T-helper 17 cell (primary cell): ENCODE measurements at places on chromosomes 6 and 20. TPM values are rescaled to one million over a fixed set of nuclear protein-coding genes. Genes with fewer than 3 reads are reported as not detected.
A peak's percentile ranks its signal among the peaks of the same experiment; 100 is the strongest.

Gene MOG
- not detected for total RNA-seq

Gene SHLD1
- 9.4 TPM for total RNA-seq

GRCh38 chr6:104973404-104973803 is 16.5 kb downstream of the LIN28B start:
- H3K27me3 ChIP-seq, result peaks cover 8% of the 10 kb centered on the region
- no peaks in the 10 kb centered on the region for H3K36me3 ChIP-seq
- DNase-seq, result no peak
- H3K27ac ChIP-seq, result no peak overlapping the region
- H3K4me3 ChIP-seq, result no peak overlapping the region
- H3K4me1 ChIP-seq, result no peaks in the 10 kb centered on the region

DNA sequence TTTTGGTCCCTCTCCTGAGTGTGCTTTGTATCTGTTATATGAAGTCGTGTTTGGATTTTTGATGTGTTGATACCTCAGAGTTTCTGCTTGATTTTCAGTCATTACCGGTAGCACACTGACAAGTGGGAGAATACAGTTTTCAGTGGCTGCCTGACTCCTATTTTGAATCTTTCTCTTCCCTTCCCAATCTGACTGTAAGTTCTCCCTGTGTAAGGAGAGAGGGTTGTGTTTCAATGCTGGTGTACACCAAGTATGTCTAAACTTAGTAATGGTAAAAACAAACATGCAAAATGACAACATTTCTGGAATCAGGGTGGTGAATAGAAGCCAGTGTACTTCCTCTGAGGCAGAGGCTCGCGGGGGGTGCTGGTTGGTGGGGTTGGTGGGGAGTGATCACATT is 103.4 kb downstream of the HIVEP1 start:
- no peak overlapping the region for H3K27ac ChIP-seq
- peaks cover 9% of the 10 kb centered on the region for H3K36me3 ChIP-seq
- peaks cover 44% of the 10 kb centered on the region for H3K4me1 ChIP-seq
- peak overlapping the region; percentile 1 for H3K4me3 ChIP-seq

Gene SOX4
- total RNA-seq, result 0.97 TPM

GRCh38 chr6:38367231-38367630 is 272.5 kb downstream of the BTBD9 start:
- no peak for DNase-seq
- H3K36me3 ChIP-seq, result peaks cover 5% of the 10 kb centered on the region
- peaks cover 5% of the 10 kb centered on the region for H3K4me1 ChIP-seq
- no peak overlapping the region for H3K4me3 ChIP-seq
- no peak overlapping the region for H3K27ac ChIP-seq

Gene POM121L2
- not detected for total RNA-seq

Gene DCDC2
- 0.15 TPM for total RNA-seq

Gene OR2B2
- not detected for total RNA-seq

DNA sequence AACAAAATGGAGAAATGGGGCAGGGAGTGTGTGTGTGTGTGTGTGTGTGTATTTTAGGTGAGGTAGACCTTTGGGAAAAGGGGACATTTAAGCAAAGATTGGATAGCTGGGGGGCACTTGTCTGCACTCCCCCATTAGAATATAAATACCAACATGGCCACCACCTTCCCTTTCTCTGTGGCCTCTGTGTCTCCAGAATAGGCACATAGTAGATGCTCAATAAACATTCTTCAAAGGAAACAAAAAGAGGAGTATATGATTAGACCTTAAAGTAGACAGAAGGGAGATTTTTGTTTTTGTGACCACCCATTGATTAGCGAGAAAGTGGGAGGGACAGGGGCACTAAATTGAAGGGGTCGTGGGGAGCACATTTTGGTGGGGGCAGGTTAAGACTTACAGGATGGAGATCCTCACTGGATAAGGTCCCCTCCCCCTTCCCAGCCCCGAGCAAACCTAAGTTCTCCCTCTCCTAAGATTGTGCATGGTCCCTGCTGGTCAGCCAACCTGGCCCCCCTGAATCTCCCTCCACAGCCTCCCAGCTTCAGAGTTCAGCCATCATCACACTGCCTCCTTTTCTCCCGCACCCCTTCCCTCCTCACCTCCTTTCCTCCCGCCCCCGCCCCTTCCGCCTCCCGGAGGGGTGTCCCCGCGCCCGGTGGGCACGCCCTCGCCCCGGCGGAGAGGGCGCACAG is 514 bp upstream of the TSHZ2 start:
- H3K4me1 ChIP-seq, result peaks cover 24% of the 10 kb centered on the region
- peak overlapping the region; percentile 92 for H3K4me3 ChIP-seq
- peaks cover 35% of the 10 kb centered on the region for H3K27me3 ChIP-seq
- peak overlapping the region; percentile 92 for H3K27ac ChIP-seq
- DNase-seq, result no peak

Gene STMND1
- not detected for total RNA-seq

DNA sequence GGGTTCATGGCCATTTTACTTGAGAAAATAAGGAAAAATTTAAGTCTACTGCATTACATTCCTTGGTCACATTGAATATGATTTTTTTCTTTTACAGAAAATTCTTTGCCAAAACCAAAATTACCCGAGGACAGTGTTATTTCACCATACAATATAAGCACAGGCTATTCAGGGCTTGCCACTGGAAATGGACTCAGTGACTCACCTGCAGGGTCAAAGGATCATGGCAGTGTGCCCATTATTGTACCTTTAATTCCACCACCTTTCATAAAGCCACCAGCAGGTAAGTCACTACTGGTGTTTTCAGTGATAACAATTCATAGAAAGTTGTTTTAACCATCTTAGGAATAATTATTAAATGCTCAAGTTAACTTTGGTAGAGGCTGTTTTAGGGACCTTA is 16.2 kb downstream of the SOBP start:
- H3K27ac ChIP-seq, result no peak overlapping the region
- no peaks in the 10 kb centered on the region for H3K36me3 ChIP-seq
- no peak overlapping the region for H3K4me3 ChIP-seq

Gene OXT
- total RNA-seq, result 0.62 TPM

Gene CCR6
- total RNA-seq, result 60.5 TPM

- no peaks in the 10 kb centered on the region for H3K36me3 ChIP-seq
- no peak overlapping the region for H3K27ac ChIP-seq
- DNase-seq, result no peak
- peaks cover 13% of the 10 kb centered on the region for H3K27me3 ChIP-seq
- no peak overlapping the region for H3K4me3 ChIP-seq
Observed at GRCh38 chr20:9574181-9574580, 59.8 kb downstream of the LAMP5 start.

DNA sequence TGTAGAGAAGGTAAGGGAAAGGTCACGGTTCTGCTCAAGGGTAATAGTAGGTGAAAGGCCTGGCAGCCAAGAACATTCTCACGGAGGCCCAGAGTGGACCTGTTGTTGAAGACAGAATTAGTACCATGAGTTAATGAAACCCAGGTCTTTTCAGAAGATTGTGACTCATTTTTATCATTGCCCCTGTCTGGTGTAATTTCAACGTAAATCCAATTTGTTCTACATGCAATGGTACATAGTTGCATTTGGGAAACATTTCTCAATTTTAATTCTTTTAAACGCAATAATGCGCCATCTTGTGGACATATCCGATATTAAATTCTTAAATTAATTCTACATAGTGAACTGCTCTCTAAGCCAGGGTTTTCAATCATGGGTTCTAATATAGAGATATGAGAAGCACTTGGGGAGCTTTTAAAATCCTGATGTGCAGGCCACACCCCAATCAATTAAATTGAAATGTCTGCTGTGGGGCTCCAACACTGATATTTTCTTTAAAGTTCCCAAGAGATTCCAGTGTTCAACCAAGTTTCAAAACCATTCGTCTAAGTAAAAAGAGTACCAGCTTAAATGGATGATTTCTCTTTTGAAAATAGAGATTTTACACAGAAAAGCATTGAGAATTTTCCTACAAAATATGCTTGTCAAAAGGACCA is 257.4 kb downstream of the PLCB1 start:
- no peaks in the 10 kb centered on the region for H3K27me3 ChIP-seq
- H3K4me1 ChIP-seq, result peaks cover 13% of the 10 kb centered on the region
- no peak for DNase-seq
- no peak overlapping the region for H3K27ac ChIP-seq
- H3K4me3 ChIP-seq, result no peak overlapping the region
- no peaks in the 10 kb centered on the region for H3K36me3 ChIP-seq

DNA sequence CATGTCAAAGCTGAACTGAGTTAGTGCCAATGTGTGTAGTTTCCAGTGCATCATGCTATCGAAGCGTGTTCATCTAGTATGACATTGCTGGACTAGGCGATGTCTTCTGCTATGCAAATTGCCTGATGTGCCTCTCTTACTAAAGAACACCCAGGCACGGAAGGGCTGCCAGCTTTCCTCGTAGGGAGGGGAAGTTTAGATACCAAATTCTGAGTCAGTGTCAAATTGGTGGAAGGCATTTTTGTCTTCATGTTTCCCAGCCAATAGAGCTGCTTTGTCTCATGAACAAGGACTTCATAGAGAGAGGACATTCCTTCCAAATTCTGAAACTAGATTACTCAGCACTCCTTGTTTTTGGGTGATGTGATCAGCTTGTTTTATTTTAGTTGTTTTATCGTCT is 320.1 kb downstream of the BTBD3 start:
- no peak overlapping the region for H3K27ac ChIP-seq
- H3K4me3 ChIP-seq, result no peak overlapping the region
- no peak for DNase-seq
- H3K4me1 ChIP-seq, result no peaks in the 10 kb centered on the region
- no peaks in the 10 kb centered on the region for H3K27me3 ChIP-seq

DNA sequence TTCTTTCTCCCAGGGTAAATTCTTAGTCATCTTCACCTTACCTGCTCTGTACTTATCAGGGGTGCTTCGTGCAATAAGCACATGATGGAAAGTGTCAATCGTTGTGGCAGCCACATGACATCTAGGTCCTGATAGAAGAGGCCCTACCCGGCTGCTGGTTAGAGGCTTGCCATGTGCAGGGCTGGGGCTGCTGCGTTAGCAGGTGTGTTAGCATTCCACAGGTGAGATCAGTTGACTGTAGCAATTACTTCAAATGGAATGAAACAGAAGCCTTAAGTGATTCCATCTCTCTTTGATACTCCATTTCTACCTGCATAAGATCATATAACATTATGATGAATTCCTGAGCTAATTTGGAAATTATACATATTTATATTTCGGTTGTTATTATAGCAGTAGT is 127.0 kb downstream of the UST start:
- no peak overlapping the region for H3K4me3 ChIP-seq
- H3K36me3 ChIP-seq, result peaks cover 2% of the 10 kb centered on the region

DNA sequence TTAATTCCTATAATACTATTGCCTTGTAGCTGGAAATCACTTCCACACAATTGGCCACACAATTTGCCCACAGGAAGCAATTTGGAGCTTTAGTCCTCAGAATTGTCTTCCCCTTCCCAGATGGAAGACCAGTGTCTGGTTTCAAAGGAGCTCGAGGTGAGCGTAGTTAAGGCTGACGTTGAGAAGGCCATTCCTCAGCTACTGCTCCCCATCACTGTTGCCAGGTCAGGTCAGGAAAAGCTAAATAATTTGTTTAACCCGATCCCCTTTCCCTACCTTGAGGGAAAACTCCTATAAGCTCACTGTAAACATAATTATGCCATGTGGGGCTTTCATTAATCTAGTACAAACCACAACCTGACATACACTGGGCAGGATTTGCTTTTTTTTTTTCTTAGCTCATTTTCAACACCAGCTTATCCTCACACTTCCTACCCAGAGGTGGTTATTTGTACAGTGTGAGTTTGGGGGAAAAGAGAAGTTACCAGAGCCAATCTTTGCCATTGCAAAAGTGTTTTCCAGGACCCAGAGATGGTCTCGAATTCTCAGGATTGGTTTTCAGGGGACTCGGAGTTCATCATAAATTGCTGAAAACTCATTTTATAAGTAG is 242.7 kb downstream of the CLIC5 start:
- H3K4me1 ChIP-seq, result no peaks in the 10 kb centered on the region
- peaks cover 6% of the 10 kb centered on the region for H3K27me3 ChIP-seq
- DNase-seq, result no peak
- H3K27ac ChIP-seq, result no peak overlapping the region
- H3K4me3 ChIP-seq, result no peak overlapping the region
- no peaks in the 10 kb centered on the region for H3K36me3 ChIP-seq

- no peak for DNase-seq
- no peak overlapping the region for H3K4me3 ChIP-seq
- no peaks in the 10 kb centered on the region for H3K4me1 ChIP-seq
- H3K27ac ChIP-seq, result no peak overlapping the region
Observed at GRCh38 chr6:91442342-91442741, 855.5 kb upstream of the MAP3K7 start.

- no peak for DNase-seq
- H3K27ac ChIP-seq, result no peak overlapping the region
- H3K27me3 ChIP-seq, result peaks cover 12% of the 10 kb centered on the region
- no peaks in the 10 kb centered on the region for H3K4me1 ChIP-seq
- no peaks in the 10 kb centered on the region for H3K36me3 ChIP-seq
- no peak overlapping the region for H3K4me3 ChIP-seq
Observed at GRCh38 chr6:139800837-139801236, 426.4 kb upstream of the CITED2 start.

GRCh38 chr6:123551939-123552707 is 84.6 kb downstream of the TRDN start:
- no peak overlapping the region for H3K4me3 ChIP-seq
- no peaks in the 10 kb centered on the region for H3K27me3 ChIP-seq
- no peaks in the 10 kb centered on the region for H3K36me3 ChIP-seq
- H3K4me1 ChIP-seq, result no peaks in the 10 kb centered on the region
- no peak overlapping the region for H3K27ac ChIP-seq
- DNase-seq, result no peak

DNA sequence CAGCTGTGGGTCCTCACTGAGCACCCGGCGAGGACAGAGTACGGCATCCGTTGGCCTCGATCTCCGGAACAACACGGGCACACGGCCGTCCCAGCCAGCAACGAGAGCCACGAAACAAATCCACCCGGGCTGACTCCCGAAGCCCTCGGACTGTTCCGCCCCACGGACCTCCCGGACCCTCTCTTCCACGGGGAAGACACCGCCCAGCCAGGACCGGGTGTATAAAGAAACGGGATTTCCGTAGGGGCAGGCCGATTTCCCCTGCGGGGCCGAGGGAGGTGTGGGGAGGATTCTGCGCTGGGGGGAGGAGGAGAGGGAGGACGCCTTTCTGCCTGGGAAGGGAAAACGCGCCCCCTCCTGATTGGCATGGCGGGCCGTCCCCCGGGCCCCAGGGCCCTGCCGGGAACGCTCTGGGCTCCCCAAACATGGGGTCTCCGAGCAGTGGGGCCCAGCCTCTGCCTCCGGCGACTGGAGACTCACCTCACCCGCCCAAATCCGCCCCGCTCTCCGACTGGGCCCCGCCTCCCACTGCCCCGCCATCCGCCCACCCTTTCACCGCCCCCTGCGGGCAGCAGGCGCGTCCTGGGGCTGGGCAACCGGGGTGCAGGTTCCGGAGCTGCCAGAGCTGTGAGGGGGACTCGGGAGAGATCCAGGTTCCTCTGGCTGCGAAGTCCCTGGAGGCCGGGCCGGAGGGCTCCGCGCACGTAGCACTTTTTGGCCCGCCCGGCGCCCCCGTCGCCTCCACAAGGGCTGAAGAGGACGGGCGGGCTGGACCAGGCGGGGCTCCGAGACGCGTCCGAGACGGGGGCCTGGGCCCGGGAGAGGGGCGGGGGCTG is 679 bp upstream of the PPDPF start:
- no peaks in the 10 kb centered on the region for H3K36me3 ChIP-seq
- H3K4me3 ChIP-seq, result peak overlapping the region; percentile 82
- peaks cover 7% of the 10 kb centered on the region for H3K4me1 ChIP-seq
- peak; percentile 67 for DNase-seq
- no peaks in the 10 kb centered on the region for H3K27me3 ChIP-seq

GRCh38 chr6:37369321-37370201 is 15.8 kb downstream of the RNF8 start:
- H3K36me3 ChIP-seq, result peaks cover 18% of the 10 kb centered on the region
- peak overlapping the region; percentile 24 for H3K27ac ChIP-seq
- no peak for DNase-seq
- no peak overlapping the region for H3K4me3 ChIP-seq

Gene PAQR8
- 7.7 TPM for total RNA-seq
